Thoracic aorta (tissue), 2 donors: ENCODE measurements at places on chromosomes 2 and 18.

DNA sequence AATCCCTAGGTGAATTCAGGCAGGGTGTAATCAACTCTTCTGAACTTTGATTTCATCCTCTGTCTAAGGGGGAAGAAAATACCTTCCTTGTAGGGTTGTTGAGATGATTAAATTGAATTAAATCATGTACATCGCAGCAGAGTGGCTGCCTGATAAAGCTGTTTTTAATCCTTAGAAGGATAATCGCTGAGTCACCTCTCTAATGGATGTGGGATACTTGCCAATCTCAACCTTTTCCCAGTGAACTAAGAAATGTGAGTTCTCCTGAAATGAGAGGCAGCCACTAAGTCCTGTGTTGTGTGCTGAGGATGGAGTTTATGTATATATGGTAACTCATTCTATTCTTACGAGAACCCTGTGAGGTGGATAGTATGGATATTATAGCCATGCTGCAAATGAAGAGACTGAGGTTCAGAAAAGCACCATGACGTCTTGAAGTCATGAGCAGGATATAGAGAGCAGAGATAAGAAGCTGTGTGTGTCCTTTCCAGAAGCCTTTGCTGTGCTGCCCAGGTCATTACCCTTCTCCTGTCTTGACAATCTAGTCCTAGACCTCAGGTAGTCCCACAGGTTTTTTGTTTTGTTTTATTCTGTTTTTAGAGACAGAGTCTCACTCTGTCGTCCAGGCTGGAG is 93.3 kb downstream of the HNRNPLL start:
- no peak for DNase-seq
- H3K4me1 ChIP-seq: peaks cover 49% of the 10 kb centered on the region

GRCh38 chr2:193929131-193929530 is 1727.9 kb upstream of the SLC39A10 start:
- no peak overlapping the region for H3K4me3 ChIP-seq
- no peaks in the 10 kb centered on the region for H3K4me1 ChIP-seq
- H3K27me3 ChIP-seq: no peaks in the 10 kb centered on the region
- H3K27ac ChIP-seq: no peak overlapping the region
- no peak for DNase-seq
- no peaks in the 10 kb centered on the region for H3K36me3 ChIP-seq

- H3K4me3 ChIP-seq: no peak overlapping the region
- H3K27ac ChIP-seq: no peak overlapping the region
- peaks cover 61% of the 10 kb centered on the region for H3K4me1 ChIP-seq
Measured at GRCh38 chr2:101733257-101733993, 35.9 kb downstream of the MAP4K4 start.

DNA sequence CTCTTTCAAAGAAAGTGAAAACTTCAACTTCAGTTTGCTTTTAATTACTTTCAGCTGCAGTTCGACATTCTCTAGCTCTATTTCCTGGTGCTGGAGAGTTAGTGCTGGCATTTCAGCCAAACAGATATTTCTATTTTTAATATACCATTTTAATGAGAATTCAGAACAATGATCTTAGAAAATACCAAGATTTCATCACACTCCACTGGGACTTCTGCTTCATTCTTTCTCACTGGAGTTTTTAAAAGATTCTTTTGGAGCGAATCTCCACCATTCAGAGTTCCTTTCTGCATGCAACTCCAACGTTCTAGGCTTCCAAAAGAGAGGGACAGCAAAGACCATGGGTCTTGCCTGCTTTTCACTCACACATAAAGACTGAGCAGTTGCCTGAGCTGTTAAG is 94.2 kb downstream of the CABLES1 start:
- no peak for DNase-seq
- no peak overlapping the region for H3K4me3 ChIP-seq
- H3K27me3 ChIP-seq: no peaks in the 10 kb centered on the region
- H3K4me1 ChIP-seq: peaks cover 78% of the 10 kb centered on the region

DNA sequence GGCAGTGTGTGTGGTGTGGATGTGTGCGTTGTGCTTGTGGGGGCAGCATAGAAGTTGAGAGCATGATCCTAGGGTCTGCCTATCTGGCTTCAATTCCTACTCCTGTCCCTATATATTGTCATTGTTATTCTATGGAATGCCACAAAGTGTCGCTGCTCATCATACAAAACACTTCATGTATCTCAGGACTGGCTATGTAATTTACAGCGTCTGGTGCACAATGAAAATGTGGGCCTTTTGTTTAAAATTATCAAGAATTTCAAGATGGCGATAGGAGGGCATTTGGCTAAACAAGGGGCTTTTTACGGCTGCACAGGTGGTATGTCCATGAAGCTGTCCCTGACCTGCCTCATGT is 3.4 kb downstream of the SERPINB2 start:
- H3K27me3 ChIP-seq: no peaks in the 10 kb centered on the region
- H3K36me3 ChIP-seq: no peaks in the 10 kb centered on the region
- no peak for DNase-seq
- no peak overlapping the region for H3K27ac ChIP-seq

GRCh38 chr2:62415019-62415431 is 91.0 kb downstream of the TMEM17 start:
- H3K4me1 ChIP-seq: peaks cover 19% of the 10 kb centered on the region
- DNase-seq: no peak
- H3K27ac ChIP-seq: no peak overlapping the region

- no peaks in the 10 kb centered on the region for H3K4me1 ChIP-seq
- no peak for DNase-seq
- H3K4me3 ChIP-seq: no peak overlapping the region
- H3K27me3 ChIP-seq: no peaks in the 10 kb centered on the region
- no peaks in the 10 kb centered on the region for H3K36me3 ChIP-seq
- H3K27ac ChIP-seq: no peak overlapping the region
Measured at GRCh38 chr2:158731386-158731785, 63.7 kb upstream of the DAPL1 start.

DNA sequence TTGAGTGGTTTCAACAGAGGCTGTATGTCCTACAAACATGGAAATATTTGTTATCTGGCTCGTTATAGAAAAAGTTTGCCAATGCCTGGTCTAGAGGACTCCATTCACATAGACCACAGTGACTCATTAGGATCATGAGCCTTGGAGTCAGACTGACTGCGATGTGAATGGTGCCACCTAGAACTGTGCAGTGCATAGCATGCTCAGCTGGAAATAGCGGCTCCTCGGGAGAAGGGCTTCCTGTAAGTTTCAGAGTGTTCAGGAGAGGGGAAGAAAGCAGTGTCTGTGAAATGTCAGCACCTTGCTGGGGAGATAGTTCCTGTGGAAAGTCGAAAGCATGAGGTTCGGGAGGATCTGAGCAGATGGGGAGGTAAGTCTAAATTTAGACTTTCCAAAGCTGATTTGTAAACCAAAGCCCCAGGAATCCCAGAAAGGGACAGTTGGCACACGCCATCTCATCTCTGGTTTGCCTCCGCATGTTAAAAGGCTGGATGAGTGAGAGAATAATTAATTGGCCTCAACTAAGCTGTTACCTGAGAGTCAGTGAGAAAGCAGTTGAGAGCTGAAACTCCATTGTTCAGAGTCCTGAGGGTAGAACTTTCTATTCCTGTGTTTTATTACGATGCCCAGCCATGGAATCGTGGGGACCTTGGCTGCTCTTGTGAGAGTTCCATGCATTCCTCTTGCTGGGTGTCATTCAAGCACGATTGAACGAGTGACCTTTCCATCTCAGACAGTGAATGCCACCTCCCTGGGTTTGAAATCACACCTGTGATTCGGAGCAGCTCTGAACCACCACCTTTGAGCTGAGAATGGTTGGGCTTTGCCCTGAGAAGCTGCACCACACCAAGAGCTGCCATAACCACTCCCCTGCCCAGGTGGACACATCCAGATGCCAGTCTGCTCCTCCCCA is 99.5 kb downstream of the MAPK4 start:
- DNase-seq: no peak
- H3K4me1 ChIP-seq: peaks cover 6% of the 10 kb centered on the region
- no peaks in the 10 kb centered on the region for H3K36me3 ChIP-seq
- no peaks in the 10 kb centered on the region for H3K27me3 ChIP-seq

- no peak overlapping the region for H3K27ac ChIP-seq
- no peaks in the 10 kb centered on the region for H3K4me1 ChIP-seq
- no peaks in the 10 kb centered on the region for H3K27me3 ChIP-seq
- no peak overlapping the region for H3K4me3 ChIP-seq
Measured at GRCh38 chr2:99615247-99615771, 125.5 kb upstream of the REV1 start.

- no peak overlapping the region for H3K27ac ChIP-seq
- no peak overlapping the region for H3K4me3 ChIP-seq
- no peaks in the 10 kb centered on the region for H3K4me1 ChIP-seq
- DNase-seq: no peak
- H3K27me3 ChIP-seq: no peaks in the 10 kb centered on the region
Measured at GRCh38 chr2:75587954-75588587, 27.3 kb upstream of the EVA1A start.
